ENCODE measurements at places on chromosomes 5 and 9.

- no peak for DNase-seq
Measured at GRCh38 chr5:8525819-8526218, 656.9 kb downstream of the MTRR start.

DNA sequence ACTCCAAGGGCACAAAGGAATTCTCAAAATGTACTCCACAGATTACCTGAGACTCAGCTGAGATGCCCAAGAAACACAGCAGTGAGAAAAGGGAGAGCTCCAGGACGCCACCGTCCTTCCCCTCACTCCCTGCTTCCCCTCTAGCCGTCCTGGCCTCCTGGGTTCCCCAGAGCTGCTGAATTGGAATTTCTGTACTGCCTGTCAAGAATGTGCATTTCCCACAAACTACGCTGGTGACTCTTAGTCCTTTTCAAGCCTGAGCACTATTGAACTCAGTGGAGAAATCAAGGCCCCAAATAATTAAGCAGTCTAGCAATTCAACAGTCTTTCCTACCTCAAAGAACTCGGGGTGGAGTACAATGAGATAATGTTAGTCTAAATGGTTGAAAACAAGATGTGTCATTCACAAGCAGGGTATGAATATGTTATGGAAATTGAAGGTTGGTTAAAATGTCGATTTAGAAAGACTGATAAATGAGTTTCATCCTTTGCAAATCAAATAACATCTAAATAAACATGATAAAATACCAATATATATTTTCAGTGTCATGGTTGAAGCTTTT lies 153.2 kb downstream of the MED27 start:
- no peak for DNase-seq

DNA sequence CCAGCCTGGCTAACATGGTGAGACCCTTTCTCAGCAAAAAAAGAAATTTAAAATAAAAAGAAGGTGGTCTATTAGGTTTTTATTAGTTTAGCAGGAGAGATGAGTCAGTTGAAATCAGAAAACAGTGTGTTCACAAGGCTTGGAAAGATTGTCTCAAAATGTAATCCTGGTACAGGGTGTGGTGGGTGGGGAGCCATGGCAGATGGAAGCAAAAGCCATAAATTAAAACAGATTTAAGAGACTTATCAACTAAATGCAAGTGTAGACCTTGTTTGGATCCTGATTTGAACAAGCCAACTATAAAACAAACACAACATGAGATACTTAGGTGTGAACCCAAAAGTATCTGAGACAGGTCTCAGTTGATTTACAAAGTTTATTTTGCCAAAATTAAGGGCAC lies 42.8 kb upstream of the KLF9 start:
- DNase-seq, result no peak

DNA sequence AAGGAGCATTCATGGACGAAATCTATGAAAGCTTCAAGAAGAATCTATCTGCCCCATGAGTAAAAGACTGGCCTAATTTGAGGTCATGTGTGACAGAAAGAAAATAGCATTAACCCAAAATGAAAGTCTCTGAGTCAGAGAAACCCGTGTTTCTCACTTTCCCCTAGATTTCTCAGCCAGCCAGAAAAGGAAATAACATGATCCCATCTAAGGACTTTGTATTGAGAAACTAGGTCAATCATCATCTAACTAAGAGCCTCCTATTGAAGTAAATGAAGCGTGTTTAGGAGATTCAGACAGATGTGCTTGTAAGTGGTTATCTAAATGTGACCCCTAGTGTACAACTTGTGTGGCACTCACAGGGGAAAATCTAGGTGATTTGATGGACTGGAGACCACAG lies 77.3 kb upstream of the ZNF366 start:
- no peak for DNase-seq

DNA sequence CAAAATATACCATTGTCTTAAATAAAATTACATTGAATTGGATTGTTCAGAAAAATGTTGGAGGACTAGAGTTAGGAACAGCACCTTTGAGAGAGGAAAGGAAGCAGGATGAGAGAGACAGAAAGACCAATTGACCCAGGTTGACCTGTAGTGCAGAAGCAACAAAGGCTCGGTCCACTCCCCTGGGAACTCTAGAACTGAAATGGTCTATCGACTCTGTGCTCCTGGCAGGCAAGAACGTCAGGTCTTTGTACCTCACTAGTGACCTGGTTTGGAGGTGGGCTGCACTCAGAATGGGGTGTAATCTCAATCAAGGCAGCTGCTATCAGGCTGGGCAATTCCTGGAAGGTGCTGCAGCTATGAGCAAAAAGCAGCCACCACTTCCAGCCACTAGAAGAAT lies 110.8 kb downstream of the FAM174A start:
- DNase-seq, result no peak

- DNase-seq, result peak; percentile 68
Measured at GRCh38 chr9:129026442-129027223, 1.5 kb downstream of the SH3GLB2 start.

DNA sequence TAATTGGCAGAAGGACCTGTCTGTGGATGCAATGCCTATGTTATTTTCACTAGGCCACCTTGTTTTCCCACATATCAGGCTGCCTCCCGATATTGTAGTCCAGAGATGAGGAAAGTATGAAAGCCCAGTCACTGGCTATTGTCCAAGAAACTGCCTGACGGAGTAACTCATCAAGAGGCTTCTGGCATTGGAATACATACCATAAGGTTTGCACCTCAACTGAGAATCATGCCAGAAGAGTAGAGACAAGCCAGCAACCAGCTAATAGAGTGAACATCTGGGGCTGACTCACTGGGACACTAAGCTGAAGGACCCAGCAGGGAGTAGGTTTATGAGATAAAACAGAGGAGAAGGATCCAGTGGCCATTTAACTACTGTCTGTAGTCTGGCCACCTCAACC lies 137.2 kb upstream of the FST start:
- no peak for DNase-seq

DNA sequence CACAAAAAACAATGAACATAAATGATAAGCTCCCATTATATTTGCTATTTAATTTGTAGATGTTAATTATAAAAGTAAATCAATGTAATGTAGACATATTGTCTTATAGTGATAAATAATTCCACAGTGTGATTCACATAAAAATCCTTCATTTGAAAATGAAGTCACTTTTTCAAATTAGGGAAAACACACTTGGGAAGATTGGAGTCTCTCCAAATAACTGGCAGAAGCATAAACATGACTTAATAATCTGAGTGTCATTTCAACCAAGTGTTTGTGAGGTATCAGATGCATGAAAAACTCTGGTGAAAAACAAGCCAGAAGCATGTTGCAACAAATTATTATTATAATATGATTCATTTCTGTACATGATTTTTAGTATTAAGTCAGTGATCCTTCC lies 102.2 kb downstream of the CETN3 start:
- DNase-seq, result no peak

DNA sequence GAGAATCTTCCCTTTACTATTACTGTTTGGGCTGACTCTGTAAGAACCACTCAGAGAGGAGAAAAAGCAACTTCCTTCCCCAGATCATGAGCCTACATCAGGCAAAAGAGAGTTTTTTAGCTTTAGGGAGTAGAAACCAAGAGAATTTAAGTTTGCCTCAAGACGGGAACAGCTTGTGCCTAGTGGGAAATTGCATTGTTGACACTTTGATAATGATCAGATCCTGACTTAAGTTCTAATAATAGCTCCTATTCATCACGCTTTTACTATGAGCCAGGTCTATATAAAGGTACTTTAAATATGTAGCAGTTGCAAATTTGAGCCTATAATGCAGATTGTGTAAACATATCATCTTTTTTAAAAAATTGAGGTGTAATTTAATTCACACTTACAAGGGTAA lies 298.2 kb downstream of the MAN2A1 start:
- DNase-seq, result no peak

DNA sequence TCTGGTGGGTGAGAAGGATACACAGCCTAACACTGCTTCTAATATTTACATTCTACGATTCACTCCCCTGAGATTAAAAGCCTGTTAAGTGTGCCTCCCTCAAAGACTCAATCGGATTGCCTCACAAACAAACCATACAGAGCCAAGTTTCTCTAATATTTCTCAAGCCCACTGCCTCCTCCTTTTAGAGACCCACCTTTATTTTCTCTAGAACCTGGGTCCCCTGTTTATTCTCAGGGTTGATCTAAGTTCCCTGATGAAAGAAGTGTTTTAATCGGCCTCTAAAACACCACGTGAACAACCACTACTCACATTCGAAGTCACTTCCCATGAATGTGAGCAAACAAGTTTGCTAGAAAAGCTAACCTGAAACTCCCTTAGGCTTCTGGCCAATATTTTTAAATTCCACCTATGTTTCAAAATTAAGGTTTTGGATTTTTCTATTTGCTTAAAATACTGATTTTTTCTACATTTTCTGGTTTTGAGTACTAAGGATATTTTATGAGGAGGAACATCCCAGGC lies 76.5 kb downstream of the GLIS3 start:
- no peak for DNase-seq

- no peak for DNase-seq
Measured at GRCh38 chr5:124963236-124963919, 216.9 kb upstream of the ZNF608 start.

DNA sequence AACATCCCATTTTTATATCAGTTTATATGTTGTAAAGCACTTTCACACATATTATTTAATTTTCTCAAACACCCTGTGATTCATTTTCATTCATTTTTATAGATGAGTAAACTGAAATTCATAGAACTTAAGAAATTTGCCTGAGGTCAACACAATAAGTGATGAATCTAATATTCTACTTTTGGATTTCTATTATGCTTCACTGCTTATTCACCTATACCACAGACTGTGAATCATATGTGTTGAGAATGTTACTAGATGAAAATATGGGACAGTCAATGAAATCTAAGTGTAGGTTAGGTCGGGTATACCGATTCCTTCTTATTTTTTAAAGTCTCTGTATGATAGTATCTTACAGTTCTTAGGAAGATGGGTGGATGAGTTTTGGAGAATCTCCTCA lies 24.8 kb downstream of the CDC37L1 start:
- no peak for DNase-seq

DNA sequence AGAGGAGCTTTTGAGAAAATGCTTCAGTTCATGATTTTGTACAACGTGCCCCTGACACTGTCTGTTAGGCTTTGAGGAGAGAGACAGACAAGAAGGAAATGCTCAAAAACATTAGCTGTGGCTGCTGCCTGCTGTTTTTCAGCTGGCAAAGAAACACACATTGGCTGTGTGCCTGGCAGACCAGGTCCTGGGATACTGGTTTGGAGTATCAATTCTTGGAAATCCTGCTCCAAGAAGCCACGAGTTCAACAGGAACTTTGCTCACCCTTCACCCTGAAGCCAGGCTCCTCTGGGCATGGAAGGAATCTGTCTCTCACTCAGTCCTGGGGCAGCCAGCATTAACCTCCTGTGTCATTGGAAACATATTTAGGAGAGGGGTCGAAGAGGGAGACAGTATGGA lies 245.5 kb downstream of the AUH start:
- no peak for DNase-seq

- no peak for DNase-seq
Measured at GRCh38 chr5:14331386-14331781, 188.2 kb downstream of the TRIO start.

- DNase-seq, result no peak
Measured at GRCh38 chr5:63247651-63248050, 669.0 kb downstream of the LRRC70 start.

GRCh38 chr9:14141699-14142098 lies 172.2 kb downstream of the NFIB start:
- no peak for DNase-seq

DNA sequence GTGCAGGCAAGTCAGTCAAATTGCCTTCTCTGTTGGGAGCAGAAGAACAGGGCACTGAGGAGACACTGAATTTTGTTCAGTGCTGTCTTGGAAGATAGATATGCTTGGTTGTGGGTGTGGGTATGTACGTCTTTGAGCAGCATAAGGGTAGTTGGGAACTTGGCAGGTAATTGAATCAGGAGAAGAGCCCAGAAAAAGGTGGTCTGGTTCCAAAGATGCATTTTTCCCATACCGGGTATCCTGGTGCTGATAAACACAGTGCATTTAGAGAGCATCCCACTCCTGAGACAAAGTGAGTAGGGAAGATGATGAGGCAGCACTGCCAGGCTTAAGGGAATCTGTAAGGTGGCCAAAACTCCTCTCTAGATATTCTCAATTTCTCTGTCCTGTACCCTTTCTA lies 40.6 kb downstream of the TEK start:
- no peak for DNase-seq

- DNase-seq, result no peak
Measured at GRCh38 chr5:89313044-89313443, 430.1 kb upstream of the MEF2C start.

DNA sequence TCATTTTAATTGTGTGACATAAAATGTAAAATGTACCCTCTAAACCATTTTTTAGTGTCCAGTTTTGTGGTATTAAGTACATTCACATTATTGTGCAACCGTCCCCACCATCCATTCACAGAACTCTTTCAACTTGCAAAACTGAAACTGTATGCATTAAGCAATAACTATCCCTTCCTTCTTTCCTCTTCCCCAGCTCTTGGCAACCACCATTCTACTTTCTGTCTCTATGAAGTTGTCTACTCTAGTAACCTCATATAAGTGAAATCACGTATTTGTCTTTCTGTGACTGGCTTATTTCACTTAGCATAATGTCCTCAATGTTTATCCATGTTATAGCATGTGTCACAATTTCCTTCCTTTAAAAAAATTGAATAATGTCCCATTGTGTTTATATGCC lies 142.4 kb downstream of the C9orf152 start:
- DNase-seq, result no peak

DNA sequence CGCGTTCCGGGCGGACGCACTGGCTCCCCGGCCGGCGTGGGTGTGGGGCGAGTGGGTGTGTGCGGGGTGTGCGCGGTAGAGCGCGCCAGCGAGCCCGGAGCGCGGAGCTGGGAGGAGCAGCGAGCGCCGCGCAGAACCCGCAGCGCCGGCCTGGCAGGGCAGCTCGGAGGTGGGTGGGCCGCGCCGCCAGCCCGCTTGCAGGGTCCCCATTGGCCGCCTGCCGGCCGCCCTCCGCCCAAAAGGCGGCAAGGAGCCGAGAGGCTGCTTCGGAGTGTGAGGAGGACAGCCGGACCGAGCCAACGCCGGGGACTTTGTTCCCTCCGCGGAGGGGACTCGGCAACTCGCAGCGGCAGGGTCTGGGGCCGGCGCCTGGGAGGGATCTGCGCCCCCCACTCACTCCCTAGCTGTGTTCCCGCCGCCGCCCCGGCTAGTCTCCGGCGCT lies at the start of gene DAPK1:
DAPK1 (plus strand) TSS at position 264 of the 442 bp plus-strand sequence. CDS start 1,211 bp downstream, outside the sequence.
- DNase-seq, result peak; percentile 73

GRCh38 chr9:130200038-130200849 lies 28.0 kb downstream of the NCS1 start:
- DNase-seq, result no peak

- no peak for DNase-seq
Measured at GRCh38 chr5:141597814-141598213, 21.0 kb downstream of the DIAPH1 start.

- DNase-seq, result no peak
Measured at GRCh38 chr5:3394891-3395599, 200.6 kb upstream of the IRX1 start.

DNA sequence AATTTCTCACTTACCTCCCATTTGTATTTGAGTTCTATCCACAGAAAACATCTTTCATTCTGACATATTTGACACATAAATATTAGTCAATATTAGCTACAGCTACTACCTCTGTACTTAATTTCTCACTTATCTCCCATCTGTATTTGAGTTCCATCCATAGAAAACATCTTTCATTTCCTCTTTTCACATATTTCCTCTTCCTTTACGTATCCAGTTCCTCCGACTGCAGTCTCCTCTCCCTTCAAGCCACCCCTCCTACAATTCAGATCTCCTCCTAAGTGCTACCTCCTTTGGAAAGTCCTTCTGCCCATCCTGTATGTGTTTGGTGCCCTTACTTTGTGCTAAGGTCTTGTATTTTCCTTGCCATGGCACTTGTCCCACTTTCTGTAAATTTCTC lies 1.6 kb downstream of the SREK1IP1 start:
- DNase-seq, result no peak

GRCh38 chr5:148418511-148418910 lies 34.8 kb downstream of the FBXO38 start:
- no peak for DNase-seq

Measured in progenitor cell of endocrine pancreas (in vitro differentiated cells).